ENCODE measurements at places on chromosomes 5 and 9.

GRCh38 chr5:102802708-102803458, 47.8 kb downstream of the PAM start:
- no peak for DNase-seq

- peak; percentile 95 for DNase-seq
Observed at GRCh38 chr9:90301277-90301653, 341.4 kb downstream of the DIRAS2 start.

- no peak for DNase-seq
Observed at GRCh38 chr9:97405551-97405950, 6.3 kb upstream of the TDRD7 start.

- DNase-seq, result no peak
Observed at GRCh38 chr5:78724061-78724460, 75.5 kb upstream of the LHFPL2 start.
